NCI-H2029 treated with DMSO at 0.1 percent for 48 hours (cell line): ENCODE measurements at places on chromosomes 1 and 21.
A peak's percentile ranks its signal among the peaks of the same experiment; 100 is the strongest.

DNA sequence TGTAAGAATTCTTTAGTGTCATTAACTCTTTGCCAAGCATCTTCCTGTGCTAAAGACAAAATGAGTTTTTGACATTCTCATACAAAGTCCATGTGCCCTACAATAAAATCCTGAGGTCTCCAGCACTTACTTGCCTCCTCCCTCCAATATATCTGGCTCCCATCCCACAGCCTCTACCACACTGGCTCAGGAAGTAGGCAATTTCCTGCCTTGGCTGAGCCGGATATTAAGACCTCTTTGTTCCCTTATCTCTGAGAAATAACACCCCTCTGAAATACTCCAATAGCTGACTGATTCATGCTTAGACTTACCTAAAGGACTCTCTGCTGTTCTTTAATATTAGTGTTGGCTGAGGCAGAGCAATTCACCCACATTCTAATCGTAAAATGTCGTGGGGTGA, 37.6 kb upstream of the GORAB start:
- DNase-seq = no peak

DNA sequence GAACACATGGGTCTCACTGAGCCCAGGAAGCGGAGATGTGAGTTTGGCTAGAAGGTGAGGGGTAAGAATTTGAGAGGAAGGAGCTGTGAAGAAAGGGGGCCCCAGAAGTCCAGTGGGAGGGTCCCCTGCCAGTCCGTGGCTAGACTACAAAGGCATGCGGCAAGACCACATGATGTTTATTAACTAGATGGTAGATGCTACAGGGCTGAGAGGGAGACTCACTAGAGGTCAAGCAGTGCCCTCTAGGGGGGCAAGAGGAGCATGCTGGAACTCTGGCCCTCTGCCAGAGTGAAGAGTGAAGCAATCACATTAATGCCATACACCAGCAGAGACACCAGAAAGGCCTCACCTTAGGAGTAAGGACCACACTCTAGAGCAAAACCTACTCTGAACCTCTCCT, 12.2 kb downstream of the KIAA0319L start:
- DNase-seq = peak; percentile 26

DNA sequence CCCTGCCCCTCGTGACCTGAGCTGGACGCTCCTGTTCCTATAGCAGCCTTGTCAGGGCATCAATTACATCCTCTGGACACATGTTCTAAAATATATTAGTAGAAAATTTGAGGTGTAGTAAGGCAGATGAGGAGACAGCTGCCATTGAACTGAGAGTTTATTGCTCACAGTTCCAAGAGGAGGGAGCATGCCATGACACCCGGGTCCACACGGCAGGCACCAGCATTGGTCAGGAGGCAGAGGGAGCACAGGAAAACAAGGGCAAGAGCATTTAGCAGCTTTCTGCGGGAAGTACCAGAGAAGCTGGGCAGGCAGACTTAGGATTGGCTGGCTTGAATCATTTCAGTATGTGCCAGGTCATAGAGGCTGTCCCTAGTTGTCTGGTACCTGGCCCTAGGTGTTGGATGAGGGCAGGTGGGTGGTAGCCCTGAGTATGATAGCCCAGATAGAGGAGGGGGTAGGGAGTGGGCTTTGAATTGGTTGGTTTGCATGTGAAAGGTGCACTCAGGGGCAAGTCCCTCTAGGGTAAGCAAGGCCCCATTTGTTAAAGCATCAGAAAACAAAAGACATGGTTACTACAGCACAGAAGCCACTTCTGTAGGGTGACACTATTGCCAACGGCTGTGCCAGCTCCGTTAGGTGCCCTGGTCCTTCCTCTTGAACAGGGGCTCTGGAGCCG, 223.6 kb upstream of the RAB4A start:
- DNase-seq = no peak

GRCh38 chr1:155134880-155135414, 705 bp upstream of the SLC50A1 start:
- peak; percentile 26 for DNase-seq

DNA sequence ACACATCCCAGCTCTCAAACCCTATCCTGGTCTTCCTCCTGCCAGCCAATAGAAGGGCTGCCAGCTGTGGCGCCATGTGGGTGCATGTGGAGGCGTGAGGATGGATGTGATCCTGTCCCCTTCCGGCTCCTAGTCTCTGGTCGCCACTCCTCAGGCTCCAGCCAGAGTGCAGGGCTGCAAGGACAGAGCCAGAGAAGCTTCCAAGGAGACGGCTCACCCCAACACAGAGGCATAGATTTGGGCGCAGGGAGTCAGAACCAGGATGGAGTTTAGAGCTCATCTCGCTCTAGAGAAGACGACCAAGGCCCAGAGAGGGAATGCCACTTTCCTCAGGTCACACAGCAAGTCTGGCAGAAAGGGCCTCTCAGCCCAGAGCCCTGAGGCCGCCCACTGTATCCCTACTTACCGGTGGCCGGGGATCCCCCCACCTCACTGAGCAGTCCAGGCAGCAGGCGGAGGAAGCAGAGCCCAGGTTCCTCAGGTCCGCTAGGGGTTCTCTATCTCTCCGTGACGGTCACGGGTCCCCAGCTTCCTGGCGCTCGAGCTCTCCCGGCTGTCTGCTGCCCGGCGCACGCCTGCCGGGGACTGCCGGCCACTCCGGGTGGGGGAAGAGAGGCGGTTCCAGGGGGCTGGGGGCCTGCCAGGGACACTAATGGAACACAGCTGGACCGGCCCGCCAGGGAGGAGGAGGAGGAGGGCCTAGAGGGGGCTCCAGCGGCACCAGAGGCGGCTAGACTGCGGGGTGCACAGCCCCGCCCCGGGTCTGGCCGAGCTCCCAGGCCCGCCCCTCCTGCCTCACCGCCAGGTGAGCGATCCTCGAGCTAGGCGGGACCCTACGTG, at the start of gene COL16A1:
Gene COL16A1, minus strand, starts transcription at position 587 of the 840 bp plus-strand sequence. CDS start 1,824 bp downstream, outside the sequence.
- DNase-seq = no peak

DNA sequence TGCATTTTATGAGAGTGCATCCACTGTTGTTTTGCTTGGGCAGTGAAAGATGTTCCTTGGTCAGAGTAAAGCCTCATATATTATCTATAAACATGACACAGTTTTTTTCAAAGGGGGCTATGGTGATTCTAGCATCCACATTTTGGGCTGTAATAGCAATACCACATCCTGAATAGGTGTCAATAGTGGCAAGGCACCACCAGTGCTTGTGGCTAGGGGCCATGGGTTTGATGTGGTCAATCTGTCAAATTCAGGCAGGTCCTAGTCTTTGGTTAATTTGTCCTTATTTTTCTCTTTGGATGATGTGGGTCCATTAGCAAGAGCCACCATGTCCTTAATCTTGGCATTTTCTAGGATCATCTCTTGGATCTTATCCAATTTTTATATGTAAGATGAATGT, 13.1 kb downstream of the CD1E start:
- DNase-seq = no peak

DNA sequence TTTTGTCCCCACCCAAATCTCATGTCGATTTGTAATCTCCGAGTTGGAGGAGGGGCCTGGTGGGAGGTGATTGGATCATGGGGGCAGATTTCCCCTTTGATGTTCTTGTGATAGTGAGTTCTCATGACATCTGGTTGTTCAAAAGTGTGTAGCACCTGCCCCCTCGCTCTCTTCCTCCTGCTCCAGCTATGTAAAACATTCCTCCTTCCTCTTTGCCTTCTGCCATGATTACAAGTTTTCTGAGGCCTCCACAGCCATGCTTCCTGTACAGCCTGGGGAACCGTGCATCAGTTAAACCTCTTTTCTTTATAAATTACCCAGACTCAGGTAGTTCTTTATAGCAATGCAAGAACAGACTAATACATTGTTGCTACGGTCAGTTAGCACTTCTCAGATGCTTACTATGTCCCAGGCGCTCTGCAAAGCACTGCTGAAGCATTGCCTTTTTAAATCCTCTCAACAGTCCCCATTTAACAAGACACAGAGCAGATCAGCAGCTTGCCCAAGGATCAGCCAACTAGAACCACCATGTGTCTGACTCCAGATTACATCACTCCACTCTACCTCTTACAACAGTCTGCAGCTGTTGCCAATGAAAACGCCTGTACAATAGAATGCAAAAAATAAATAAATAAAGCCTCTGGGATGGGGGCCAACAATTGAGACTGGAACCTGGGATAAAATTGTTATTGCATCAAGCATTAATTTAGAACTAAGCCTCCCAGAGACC, 52.4 kb upstream of the USP1 start:
- peak; percentile 100 for DNase-seq

DNA sequence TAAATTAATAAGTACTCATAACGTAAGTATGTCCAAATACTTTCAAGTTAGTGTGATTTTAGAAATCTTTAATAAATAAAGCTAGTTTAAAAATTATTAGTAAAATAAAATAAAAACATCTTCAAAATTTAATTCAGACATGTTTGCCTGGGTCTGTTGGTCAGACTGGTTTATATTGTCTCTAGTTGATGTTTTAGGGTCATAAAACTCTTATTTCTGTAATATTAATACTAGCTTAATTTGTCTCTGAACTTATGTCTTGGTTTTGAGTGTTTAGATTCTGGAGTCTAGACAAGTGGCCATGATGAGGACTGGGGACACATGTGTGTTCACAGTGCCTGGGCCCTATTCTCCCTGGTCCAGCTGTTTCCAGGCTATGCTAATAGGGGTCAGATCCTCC, 184.5 kb upstream of the TNR start:
- DNase-seq = no peak

DNA sequence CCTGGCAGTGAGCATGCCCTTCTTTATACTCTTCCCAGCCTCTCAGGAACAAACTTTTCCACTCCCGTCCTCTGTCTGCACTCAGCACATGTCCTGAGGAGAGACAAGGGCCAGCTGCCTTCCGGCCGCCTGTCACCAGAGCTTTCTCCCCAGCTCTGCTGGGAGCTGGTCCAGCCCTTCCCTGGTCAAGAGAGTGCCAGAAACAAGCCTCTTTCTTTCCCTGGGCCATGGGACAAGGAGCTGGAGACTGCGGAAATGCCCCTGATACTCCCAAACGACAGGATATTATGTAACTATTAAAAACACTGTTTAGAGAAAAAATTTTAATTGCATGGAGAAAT, 10.4 kb downstream of the LAMB3 start:
- DNase-seq = no peak

DNA sequence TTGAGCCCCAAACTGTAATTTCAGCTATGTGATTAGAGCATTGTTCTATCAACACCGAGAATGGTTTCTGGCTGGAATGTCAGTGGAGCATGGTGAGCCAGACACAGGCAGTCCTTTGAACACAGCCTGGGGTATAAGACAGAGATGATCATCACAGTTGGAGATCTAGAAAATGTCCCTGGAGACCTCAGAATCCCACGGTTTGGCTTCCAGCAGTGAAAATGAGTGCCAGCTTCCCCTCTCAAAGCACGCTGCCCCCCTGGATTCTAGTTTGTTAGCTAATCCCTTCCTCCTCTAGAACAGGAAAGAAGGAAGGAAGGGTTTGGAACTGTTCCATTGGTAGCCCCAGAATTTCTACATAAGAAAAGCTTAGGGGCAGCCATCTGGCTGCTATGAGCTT, 59.9 kb upstream of the JAK1 start:
- no peak for DNase-seq

DNA sequence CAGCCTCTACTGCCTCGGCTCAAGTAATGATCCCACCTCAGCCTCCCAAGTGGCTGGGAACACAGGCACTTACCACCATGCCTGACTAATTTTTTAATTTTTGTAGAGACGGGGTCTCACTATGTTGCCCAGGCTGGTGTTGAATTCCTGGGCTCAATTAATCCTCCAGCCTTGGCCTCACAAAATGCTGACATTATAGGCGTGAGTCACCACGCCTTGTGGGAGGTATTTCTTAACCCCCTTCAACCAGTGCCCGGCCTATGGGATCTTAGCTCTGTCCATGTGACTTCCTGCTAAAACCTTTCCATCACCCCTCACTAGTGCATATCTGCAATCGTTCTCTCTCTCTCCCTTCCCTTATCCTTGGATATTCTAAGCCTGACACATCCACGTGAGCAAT, 86.4 kb downstream of the FOXD2 start:
- no peak for DNase-seq

GRCh38 chr1:178098262-178098661, 4.4 kb downstream of the RASAL2 start:
- no peak for DNase-seq

- no peak for DNase-seq
Observed at GRCh38 chr1:246600579-246600978, 34.3 kb downstream of the CNST start.

DNA sequence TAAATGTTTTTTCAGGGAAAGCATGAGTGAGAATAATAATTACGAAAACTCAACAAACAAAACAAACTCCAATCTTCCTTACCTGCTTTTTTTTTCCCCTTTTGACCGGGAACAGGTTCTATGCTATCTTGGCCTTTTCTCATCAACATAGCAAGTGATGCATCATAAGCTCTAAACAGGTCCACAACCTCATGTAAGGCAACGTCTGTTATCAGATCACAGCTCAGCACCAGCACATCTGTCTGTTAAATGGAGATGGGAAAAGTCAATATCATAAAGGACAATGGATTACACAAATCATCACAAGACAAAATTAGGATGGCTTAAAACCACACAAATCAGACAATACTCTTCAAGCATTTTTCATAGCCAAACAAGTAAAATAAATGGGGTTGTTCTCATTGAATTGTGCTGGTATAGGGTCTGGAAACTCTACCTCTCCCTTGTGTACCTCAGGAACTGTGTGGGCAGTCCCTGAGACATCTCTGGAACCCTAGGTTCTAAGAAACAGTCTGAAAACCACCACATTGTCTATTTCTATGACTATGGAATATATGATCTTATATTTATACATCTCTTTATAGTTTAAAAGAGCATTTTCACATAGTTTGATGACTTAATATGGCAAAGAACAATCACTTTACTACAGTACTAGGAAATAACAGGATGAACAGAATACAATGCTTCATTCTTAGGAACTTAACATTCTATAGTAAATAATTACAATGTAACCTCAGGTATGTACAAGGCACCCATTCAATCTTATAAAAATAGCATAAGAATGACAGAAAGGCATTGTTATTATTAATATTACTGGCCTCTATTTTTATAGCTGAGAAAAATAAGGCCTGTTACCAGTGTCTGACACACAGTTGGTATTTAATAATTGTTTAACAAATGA, 44.7 kb downstream of the EIF2B3 start:
- DNase-seq = no peak

GRCh38 chr1:6471086-6471969, 5.4 kb upstream of the TNFRSF25 start:
- no peak for DNase-seq

DNA sequence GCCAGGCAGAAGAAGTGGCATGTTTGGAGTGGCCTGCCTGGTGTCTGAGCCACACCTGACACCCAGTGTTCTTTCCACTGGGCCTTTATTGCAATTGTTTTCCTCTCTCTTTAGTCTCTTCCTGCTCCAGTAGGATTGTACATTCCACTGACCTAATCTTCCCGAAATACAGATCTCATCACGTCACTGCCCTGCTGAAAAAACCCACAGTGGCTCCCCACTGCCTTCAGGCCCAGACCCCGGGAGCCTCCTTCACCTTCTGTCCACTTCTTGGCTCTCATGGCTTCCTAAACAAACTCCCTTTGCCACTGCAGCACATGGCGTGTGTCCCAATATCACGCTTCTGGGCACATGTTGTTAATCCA, 25.3 kb upstream of the ATP5PO start:
- no peak for DNase-seq

- no peak for DNase-seq
Observed at GRCh38 chr1:208511242-208511860, 267.2 kb upstream of the PLXNA2 start.
